ENCODE measurements at places on chromosomes 1 and 21. TPM values are rescaled to one million over a fixed set of nuclear protein-coding genes. Genes with fewer than 3 reads are reported as not detected.
A peak's percentile ranks its signal among the peaks of the same experiment; 100 is the strongest.

DNA sequence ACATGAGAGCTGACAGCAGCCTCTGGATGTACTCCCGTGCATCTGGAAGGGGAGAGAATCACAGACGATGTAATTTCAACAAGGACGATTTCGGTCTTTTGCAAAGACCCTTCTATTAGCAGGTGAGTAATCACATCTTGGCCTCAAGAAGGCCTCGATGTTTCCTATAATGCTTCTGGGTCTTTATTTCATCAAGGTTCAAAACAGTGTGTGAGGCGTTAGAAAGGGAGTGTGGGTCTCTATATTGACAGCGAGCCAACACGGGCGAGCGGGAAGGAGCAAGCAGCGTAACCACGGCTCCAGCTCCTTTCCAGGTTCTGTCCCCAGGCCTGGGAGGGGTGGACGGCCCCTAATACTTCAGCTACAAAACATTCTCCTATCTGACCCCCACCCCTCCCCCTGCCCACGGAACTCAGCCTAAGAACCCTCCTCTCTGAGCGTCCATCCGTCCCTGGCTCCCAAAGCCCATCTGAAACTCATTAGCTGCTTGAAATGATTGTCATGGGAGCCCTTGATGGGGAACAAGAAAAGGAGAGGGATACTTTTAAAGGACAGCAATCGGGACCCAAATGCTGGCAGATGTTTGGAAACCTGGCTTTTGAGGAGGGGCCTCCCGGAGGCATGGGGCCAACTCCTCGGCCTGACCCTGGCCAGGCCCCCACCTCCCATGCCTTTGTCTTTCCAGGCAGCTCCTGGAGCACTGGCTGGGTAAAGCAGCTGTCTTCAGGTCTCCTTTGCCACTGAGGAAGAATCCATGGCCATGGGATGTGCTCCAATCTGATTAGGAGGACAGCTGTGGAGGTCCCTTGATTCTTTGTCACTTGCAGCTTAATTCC, 250.8 kb downstream of the FOXD2 start:
- no peak for DNase-seq
- no peaks in the 10 kb centered on the region for H3K36me3 ChIP-seq

- DNase-seq = no peak
- no peaks in the 10 kb centered on the region for H3K27me3 ChIP-seq
- H3K4me3 ChIP-seq = no peak overlapping the region
- no peaks in the 10 kb centered on the region for H3K4me1 ChIP-seq
- no peaks in the 10 kb centered on the region for H3K36me3 ChIP-seq
Measured at GRCh38 chr1:57713501-57713900, 289.6 kb upstream of the DAB1 start.

DNA sequence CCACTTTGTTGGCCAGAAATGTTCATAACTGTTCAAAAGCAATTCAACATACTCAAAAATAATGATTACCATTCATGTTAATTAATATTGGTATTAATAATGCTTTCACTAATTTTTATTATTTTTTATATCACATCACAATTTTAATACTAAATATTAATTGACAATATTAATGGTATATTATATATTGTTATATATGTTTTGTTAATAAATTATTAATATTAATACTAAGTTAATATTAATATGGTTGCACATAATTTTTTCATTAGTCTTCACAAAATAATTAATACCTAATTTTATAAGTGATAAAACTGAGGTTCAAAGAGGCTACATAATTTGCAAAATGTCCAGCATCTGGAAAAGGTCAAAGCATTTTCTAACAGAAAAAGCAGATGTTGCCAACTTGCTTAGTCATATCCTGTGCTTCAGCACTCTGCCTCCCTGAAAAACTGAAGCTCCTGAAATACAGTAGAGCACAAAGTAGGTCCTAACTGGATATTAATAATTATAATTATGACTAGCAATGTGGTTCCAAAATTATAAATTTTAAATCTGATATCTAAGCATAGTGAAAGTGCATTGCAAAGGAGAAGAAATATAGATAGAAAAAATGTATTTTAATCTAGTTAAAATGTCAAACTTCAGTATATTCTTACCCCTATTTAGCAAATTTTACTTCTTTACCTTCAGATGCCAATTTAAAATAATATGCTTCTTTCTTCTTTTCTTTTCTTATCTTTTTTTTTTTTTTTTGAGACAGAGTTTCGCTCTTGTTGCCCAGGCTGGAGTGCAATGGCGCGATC, 123.2 kb upstream of the TNFSF4 start:
- H3K27me3 ChIP-seq = no peaks in the 10 kb centered on the region
- no peak for DNase-seq
- no peaks in the 10 kb centered on the region for H3K36me3 ChIP-seq
- H3K4me3 ChIP-seq = no peak overlapping the region
- no peak overlapping the region for H3K27ac ChIP-seq
- no peaks in the 10 kb centered on the region for H3K4me1 ChIP-seq

DNA sequence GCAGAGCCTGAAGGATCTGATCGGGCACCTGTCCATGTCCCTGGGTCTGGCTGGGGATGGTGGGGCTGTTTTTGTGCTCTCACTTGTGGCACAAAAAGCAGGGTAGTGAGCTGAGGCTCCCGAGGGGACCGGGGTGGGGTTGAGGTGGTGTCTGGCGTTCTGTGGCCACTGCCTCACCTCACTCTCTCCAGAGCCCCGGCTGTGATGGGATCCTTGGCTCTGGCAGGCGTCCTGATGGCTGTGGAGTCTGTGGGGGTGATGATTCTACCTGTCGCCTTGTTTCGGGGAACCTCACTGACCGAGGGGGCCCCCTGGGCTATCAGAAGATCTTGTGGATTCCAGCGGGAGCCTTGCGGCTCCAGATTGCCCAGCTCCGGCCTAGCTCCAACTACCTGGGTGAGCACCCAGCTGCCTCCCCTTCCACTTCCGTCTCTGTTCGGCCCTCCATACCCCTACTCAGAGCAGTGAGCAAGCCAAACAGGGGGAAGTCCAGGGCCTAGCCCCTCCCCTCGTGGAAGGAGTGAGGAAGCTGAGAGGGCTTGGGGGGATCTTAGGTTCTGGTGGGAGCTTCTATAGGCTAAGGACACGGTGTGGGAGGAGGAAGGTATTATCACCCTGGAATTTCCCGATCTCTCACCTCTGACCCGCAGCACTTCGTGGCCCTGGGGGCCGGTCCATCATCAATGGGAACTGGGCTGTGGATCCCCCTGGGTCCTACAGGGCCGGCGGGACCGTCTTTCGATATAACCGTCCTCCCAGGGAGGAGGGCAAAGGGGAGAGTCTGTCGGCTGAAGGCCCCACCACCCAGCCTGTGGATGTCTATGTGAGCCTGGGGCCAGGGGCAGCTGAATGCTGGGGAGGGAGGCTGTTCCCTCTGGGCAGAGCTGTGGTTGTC, 7.0 kb downstream of the ADAMTSL4 start:
- peaks cover 9% of the 10 kb centered on the region for H3K4me1 ChIP-seq
- no peaks in the 10 kb centered on the region for H3K27me3 ChIP-seq
- no peak overlapping the region for H3K4me3 ChIP-seq
- H3K27ac ChIP-seq = no peak overlapping the region

DNA sequence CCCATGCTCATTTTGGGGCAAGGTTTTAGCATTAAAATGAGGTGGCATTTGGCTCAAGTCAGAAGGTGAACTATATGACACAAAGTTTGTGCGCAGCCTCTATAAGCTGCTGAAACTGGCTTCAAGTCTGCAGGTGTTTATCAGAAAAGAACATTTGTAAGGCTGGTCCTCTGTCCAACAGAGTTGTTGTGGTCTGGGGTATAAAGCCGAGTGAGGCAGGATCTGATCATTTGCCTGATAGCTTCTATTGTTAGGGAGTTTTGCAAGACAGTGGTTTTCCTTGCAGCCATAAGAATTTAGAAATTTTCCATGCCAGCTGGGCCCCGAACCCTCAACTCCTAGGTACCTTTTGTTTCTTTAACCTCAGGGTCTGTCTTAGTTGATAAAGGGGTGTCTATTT, 130.8 kb downstream of the PGBD5 start:
- no peak overlapping the region for H3K27ac ChIP-seq
- no peaks in the 10 kb centered on the region for H3K36me3 ChIP-seq
- H3K4me1 ChIP-seq = peaks cover 7% of the 10 kb centered on the region
- no peak for DNase-seq
- no peaks in the 10 kb centered on the region for H3K27me3 ChIP-seq
- H3K4me3 ChIP-seq = no peak overlapping the region

- no peaks in the 10 kb centered on the region for H3K36me3 ChIP-seq
- peaks cover 8% of the 10 kb centered on the region for H3K4me1 ChIP-seq
- H3K4me3 ChIP-seq = no peak overlapping the region
- H3K27me3 ChIP-seq = no peaks in the 10 kb centered on the region
- H3K27ac ChIP-seq = no peak overlapping the region
- DNase-seq = no peak
Measured at GRCh38 chr1:53025034-53025768, 36.8 kb upstream of the PODN start.

Gene MYCBP
- total RNA-seq = 21.2 TPM

DNA sequence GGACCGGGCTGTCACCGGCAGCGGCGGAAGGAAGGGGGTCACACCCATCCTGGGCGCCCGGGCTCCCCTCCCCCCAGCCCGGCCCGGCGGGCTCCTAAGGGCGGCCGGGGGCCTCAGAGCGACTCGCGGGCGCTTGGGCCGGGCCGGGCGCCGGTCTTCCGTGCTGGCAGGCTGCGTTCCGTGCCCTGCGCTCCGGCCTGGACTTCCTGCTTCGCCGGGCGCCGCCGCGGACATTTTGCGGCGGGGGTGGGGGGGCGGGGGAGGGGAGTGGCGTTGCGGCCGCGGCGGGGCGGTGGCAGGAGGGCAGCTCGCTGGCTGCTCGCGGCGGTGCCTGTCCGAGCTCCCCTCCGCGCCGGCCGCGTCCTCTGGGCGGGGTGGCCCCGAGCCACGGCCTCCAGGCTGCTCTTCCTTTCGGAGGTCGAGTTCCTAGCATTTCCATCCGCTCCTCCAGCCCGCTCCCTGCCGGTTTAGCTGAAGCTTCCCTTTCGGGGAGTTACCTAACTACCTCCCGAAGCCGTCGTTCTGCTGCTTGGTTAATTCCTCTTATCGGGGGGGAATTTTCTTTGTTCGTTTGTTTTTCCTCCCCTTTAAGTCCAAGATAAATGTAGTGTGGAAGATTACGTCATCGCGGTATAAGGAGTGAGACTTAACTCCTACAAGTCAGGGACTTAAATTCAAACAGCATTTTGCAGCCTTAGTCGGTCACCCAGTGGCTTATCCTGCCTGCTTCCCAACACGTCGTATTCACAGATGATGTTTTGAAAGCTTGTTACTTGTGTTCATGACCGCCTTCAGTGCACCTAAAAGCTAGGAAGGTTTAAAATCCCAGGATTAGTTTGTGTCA, 730 bp downstream of the CDC42 start:
- H3K27me3 ChIP-seq = no peaks in the 10 kb centered on the region
- H3K36me3 ChIP-seq = peaks cover 6% of the 10 kb centered on the region
- H3K4me3 ChIP-seq = peak overlapping the region; percentile 99
- H3K4me1 ChIP-seq = peaks cover 9% of the 10 kb centered on the region

Gene MARK1
- 1.9 TPM for total RNA-seq

Data from thymus (tissue), 14 donors.